Progenitor cell of endocrine pancreas (in vitro differentiated cells): ENCODE measurements at places on chromosomes 2 and 18. TPM values are rescaled to one million over a fixed set of nuclear protein-coding genes. Genes with fewer than 3 reads are reported as not detected.

Gene RHOB
- 140 and 148 TPM in 2 replicates for total RNA-seq

Gene CNRIP1
- total RNA-seq: not detected in 2 replicates

Gene RESP18
- total RNA-seq: not detected in 2 replicates

Gene KCNF1
- 0.55 and 0.71 TPM in 2 replicates for total RNA-seq

Gene CLHC1
- total RNA-seq: 33.8 and 43.9 TPM in 2 replicates

Gene TLX2
- 0.33 TPM in 1 of 2 replicates, not detected in the other for total RNA-seq
